ENCODE measurements at places on chromosomes 16 and 17.

- DNase-seq, result no peak
These were observed 5.2 kb upstream of the CCL13 start for GRCh38 chr17:34351096-34351495.

DNA sequence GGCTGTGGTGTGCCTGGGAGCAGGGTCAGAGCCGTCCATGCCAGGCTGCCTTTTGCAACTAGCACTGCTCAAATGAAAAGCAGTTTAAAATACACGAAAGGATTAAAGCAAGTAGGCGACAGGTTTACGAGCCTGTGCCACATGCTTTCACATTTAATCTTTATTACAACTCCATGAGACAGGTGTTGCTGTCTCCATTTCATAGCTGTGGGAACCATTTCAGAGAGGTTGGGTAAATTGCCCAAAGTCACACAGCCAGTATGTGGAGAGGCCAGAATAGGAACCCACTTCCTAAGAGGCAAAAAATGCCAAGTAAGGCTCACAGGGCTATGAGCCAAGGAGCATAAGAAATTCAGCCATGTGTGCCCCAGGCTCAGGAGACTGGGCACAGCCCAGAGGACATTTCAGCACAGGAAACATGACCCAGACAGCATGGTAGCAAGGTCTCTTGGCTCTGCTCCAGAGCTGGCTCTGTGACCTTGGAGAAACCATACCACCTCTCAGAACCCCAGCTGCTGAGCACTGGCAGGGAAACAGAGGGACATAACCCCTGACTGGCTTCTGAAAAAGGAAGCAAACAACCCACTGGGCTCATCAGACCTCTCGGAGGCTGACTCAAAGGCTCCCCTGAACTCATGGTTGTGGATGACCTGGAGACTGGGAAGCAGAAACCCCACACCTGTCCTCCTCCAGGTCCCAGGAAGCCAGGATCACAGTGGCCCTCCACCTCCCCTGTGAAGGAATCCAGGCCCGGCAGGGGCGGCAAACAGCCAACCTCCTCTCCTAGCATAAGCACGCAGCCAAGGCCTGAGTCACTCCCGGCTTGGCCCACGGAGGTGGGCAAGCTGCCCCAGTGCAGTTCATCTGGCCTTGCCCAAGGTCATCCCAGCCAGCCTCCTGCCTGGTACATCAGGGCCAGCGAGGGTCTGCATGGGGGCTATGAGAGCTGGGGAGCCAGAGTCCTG, 40.3 kb upstream of the MRPS23 start:
- no peak for DNase-seq

DNA sequence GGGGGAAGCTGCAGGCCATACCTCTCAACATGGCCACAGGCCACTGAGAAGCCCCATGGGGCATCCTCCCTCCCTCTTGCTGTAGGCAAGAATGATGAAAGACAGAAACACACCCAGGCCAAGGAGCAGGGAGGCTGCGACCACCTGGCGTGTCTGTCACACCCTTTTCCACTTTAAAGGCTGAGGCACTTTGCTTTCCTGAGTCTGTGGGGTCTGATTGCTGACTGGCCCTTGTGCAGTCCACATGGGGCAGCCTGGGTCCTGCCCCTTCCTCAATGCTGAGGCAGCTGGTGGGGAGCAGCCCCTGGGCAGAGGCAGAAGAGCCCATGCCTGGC, 8.7 kb downstream of the TMEM204 start:
- DNase-seq, result no peak

- no peak for DNase-seq
These were observed 250.5 kb downstream of the CEP112 start for GRCh38 chr17:65941356-65941899.

- no peak for DNase-seq
These were observed 50.8 kb downstream of the MYO1D start for GRCh38 chr17:32826076-32826475.

DNA sequence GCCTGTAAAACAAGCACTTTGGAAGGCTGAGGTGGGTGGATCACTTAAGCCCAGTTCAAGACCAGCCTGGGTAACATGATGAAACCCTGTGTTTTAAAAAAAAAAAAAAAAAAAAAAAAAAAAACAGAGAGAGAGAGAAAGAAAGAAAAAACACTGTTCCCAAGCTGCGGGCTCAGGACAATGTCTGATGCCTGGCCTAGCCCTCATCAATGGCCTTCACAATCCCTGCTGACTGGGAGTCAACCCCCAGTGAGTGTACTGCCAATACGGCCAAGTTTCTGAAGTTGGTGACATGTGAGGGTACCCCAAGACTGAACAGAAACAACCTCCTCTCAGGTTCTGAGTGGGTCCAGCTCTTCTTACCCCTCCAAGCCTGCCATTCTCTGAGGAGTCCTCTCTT, 116.5 kb downstream of the ZNF778 start:
- no peak for DNase-seq

DNA sequence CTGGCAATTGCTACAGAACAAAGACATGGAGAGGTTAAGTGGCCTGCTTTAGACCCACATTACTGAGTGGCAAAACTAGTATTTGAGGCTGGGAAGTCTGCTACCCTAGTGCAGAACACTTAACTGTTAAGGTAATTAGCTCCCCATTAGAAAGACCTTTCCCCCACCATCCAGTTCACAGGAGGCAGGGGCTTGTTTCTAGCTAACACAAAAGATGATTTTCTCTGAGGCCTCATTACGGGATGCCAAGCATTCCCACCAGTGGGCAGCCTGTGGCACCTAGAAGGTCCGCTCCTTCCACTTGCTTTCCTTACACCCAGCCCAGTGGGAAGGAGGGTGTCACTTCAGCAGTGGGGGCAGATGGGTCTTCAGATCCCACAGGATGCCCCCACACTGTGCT, 99.1 kb downstream of the RBFOX1 start:
- DNase-seq, result no peak

- DNase-seq, result no peak
These were observed 13.1 kb downstream of the ZSCAN10 start for GRCh38 chr16:3085868-3086595.

GRCh38 chr16:3388325-3388724, 12.5 kb downstream of the ZSCAN32 start:
- DNase-seq, result no peak

DNA sequence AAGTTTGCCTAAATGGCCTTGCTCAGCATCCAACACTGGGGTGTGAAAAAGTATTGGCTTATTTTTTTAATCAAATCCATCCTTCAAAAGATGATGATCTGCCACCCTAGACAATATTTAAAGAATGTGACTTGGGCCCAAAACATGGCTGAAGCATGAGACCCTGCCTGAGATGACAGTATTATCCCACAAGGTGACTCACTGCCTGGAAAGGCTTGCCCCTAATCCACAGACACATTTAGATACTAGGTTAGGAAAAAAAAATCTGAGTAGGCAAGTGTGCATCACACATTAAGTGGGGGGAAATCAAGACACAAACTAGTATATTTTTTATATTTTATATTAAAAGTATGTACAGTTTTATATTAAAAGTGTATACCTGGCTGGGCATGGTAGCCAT, 38.4 kb downstream of the TOM1L2 start:
- no peak for DNase-seq

DNA sequence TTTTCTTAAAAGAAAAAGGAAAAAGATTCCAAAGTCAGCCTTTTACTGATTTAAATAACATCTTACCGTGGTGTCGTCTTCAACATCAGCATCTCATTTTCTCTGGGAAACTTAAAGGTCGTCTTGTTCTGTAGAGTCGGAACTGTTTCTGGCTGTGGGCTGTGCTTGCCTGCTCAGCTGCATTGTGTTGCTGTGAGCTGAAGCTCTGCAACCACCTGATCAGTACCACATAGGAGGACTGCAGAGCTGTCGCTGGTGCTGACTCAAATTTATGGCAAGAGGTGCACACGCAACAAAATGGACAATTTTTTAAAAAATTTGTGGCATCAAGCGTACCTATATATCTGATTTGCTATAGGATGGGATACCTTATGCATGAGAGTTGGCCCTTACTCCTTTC, at the start of gene OMG:
OMG (minus strand) TSS at position 150 of the 400 bp plus-strand sequence. CDS start 908 bp downstream, outside the sequence.
- no peak for DNase-seq

DNA sequence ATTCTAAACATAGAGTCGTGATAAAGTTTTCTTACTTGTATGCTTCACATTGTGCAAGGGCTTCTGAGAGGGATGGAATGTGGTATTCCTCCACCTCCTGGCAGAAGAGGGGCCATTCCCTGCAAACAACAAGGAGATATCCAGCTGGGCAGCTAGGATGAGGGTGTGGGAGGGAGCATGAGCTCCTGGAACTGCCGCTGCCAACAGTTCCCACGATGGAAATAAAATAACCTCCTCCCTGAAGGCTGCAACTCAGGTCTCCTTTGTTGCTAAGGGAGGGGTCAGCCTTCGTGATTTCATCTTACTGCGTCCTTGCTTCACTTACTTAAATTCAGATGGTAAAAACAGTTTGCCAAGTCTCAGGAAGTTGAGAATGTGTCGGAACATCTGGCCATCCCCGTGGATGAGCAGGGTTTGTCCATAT, 15.6 kb downstream of the PLEKHG4 start:
- DNase-seq, result no peak

- DNase-seq, result no peak
These were observed 2.2 kb downstream of the MIEF2 start for GRCh38 chr17:18262641-18263040.

GRCh38 chr17:42199416-42200011, 5.2 kb upstream of the GHDC start:
- DNase-seq, result no peak

DNA sequence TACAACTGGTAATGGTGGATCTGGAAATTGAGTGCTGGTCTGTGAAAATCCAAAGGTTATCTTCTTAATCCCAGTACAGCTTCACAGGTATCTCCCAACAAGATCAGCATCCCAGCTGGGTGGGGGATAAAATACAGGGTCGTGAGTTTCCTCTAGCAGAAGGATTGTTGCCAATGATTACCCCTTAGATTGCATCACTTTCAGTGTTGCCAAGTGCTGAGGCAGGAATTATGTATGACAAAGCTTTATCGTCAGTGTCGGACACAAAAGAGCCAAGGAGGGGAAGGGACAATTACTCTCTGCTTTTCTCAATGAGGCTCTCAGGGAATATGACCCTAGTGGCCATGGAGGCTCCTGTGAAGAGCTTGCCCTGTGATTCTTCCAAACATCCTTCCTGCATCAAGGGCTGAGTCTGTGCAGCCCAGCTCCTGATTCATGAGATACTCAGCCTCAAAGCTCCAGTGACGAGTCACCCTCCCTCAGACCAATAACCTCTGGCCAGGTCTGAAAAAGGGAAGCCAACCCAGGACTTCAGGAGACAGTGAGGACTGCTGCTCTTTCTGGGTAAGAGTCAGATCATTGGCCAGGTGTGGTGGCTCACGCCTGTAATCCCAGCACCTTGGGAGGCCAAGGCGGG, 15.0 kb downstream of the OR1F1 start:
- no peak for DNase-seq

DNA sequence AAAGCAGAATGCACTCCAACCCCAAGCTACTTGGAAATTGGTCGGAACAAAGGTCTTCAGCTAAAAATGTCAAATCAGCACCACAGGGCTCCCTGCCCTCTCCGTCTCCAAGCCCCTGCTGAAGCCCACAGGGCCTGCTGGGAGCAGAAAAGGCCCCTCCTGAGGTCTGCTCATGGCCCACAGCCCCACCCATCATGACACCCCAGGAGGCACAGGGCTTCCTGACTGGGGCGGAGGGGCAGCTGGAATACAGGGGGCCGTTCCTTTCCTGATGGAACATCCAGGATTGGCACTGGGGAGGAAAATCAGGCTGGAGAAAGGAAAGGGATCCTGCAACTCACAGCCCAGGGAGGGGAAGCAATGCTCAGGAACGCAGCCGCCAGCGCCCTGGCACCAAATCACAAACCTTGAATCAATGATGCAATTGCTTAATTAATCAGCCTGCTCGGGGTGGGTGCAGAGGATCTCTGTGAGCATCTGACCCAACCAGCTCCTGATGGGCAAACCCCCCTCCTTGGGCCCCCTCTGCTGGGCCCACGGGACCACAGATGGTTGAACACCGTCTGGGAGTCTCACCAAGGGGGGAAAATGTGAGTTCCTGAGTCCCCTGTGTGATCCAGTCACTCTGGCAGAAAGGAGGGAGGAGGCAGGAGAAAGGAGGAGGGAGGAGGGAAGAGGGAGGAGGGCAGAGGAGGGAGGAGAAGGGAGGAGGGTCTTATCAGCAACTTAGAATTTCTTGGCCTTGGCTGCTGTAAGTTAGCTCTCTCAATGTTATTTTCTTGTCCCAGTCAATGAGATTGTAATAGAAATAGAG, 155.5 kb downstream of the ZNF423 start:
- no peak for DNase-seq

DNA sequence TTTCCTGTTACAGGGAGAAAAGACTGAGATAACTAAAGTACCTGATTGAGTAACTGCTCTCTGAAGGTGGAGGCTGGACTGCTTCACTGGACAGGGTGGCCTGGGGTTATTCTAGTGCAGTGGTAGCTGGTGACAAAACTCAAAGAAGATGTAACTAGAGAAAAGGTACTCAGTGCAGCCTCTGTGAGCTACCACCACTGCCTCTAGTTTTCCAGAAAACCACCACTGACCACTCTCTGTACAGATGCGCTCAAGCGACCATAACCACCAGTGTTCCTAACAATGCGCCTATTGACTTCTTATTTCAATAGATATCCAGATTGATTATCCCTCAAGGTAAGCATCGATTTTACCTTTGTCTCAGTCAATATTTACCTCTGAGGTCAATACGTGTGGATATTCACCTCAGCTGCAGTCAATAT, 492.2 kb downstream of the WWOX start:
- no peak for DNase-seq

DNA sequence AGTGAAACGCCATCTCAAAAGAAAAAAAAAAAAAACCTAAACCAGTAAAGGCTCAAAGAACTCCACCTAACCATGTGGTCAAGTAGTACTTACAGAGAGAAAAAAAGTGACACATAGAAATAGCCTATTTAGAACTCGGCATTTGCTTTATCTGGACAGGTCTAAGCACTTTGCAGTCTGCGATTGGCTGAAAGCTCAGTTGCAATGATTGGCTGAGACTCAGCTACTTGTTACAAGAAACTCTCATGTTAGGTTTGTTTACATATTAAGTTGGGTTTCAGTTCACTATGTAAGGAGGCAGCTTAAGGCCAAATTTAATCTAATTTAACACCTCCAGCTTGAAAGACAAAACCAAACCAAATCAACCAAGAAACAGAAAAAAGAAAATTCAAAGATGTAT, 19.1 kb downstream of the ABCC3 start:
- no peak for DNase-seq

- no peak for DNase-seq
These were observed 9.0 kb downstream of the IRX5 start for GRCh38 chr16:54939510-54940278.

GRCh38 chr17:50361561-50362480, 11.2 kb downstream of the MRPL27 start:
- peak; percentile 71 for DNase-seq

- DNase-seq, result no peak
These were observed 678 bp downstream of the MGAT5B start for GRCh38 chr17:76868669-76869495.

GRCh38 chr16:49587511-49587910, 213.9 kb downstream of the C16orf78 start:
- no peak for DNase-seq

DNA sequence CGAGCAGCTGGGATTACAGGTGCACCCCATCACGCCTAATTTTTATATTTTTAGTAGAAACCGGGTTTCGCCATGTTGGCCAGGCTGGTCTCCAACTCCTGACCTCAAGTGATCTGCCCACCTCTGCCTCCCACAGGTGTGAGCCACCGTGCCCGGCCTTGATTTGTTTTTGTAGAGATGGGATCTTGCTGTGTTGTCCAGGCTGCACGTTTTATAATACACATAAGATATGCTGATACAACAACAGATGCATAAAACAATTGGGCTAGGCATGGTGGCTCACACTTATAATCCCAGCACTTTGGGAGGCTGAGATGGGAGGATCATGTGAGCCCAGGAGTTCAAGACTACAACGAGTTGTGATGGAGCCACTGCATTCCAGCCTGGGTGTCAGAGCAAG, 6.0 kb downstream of the USP36 start:
- DNase-seq, result no peak

- no peak for DNase-seq
These were observed 45.3 kb downstream of the GLG1 start for GRCh38 chr16:74561626-74562025.

Measured in activated CD4-positive, alpha-beta T cell treated with anti-CD3 and anti-CD28 coated beads, Interleukin-2, amount 50 U/mL, for 16 hours (primary cell).